ENCODE measurements at places on chromosomes 7 and 10.
A peak's percentile ranks its signal among the peaks of the same experiment; 100 is the strongest.

DNA sequence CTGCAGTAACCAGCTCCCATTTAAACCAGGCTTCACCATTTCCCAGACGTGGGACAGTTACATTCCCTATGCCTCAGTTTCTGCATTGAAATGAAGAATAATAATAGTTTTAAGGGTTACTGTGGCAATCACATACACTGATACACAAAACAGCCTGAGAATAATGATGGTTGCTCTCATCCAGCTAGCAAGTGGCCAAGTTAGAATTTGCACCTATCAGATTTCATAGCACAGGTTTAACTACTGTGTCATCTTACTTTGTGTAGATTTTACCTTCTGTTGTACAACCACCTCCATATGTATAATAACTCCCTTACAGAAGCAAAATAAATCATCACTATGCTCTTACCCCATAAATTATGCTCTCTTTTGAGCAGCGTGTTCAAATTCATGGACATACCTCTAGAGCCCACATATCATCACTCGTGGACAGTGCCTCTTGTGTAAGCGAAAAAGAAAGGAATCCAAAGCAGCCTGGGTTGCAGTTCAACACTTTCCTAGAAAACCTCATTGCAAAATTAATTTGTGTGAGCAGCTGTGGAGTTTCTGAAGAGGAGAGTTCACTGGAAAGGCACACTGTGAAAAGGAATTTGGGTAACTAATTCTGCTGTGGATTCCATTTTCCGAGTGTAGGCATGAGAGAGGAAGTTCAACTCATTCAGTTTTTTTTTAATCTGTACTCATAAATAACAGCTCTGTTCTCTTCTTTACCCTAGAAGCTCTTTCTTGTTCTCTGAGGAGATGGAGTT, 492.5 kb downstream of the ARL4A start:
- no peak for DNase-seq

DNA sequence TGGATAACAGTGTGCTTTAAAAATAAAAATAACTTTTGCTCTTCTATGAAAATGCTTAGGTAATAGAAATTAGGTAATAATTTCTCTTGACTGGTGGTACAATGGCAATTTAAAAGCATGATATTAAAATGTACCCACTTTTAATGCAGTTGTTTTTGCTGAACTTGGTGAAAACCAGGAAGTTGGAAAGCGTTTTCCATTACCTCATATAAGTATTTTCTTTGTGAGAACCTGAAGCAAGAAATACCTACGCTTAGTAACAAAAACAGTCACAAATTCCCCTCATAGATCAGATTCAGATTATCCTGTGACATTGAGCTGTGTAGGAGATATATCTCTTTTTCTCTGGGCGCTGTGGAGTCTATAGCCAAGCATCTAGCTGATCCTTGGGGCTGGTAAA, 689.0 kb upstream of the FZD8 start:
- no peak for DNase-seq

GRCh38 chr7:96562458-96562857, 147.2 kb downstream of the SEM1 start:
- no peak for DNase-seq

GRCh38 chr10:102918817-102919245, 737 bp downstream of the CNNM2 start:
- peak; percentile 63 for DNase-seq

- no peak for DNase-seq
These were observed 266.6 kb downstream of the DGKB start for GRCh38 chr7:14635955-14636354.

GRCh38 chr10:124992462-124993344, 50.8 kb downstream of the ZRANB1 start:
- DNase-seq, result peak; percentile 43

DNA sequence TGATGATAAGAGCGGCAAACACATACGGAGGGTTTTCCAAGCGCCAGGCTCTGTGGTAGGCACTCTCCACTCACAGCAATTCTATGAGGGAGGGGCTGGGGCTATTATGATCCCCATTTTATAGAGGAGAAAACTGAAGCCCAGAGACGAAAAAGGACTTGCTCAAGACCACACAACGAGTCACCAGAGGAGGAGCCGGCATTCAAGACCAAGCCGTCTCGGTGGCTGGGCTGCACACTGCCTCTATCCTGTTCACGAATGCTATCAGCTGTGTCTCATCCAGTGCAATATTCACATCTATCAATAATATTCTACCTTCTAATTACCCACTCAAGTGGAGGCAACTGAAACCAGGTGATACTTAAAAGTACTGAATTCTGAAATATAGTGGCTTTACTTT, 67.8 kb upstream of the NMT2 start:
- DNase-seq, result no peak

- DNase-seq, result no peak
These were observed 86.8 kb upstream of the ZMIZ1 start for GRCh38 chr10:78981970-78982281.

- DNase-seq, result no peak
These were observed 13.5 kb downstream of the CCM2 start for GRCh38 chr7:45013465-45013967.

GRCh38 chr10:63219749-63220148, 86.6 kb downstream of the NRBF2 start:
- DNase-seq, result no peak

DNA sequence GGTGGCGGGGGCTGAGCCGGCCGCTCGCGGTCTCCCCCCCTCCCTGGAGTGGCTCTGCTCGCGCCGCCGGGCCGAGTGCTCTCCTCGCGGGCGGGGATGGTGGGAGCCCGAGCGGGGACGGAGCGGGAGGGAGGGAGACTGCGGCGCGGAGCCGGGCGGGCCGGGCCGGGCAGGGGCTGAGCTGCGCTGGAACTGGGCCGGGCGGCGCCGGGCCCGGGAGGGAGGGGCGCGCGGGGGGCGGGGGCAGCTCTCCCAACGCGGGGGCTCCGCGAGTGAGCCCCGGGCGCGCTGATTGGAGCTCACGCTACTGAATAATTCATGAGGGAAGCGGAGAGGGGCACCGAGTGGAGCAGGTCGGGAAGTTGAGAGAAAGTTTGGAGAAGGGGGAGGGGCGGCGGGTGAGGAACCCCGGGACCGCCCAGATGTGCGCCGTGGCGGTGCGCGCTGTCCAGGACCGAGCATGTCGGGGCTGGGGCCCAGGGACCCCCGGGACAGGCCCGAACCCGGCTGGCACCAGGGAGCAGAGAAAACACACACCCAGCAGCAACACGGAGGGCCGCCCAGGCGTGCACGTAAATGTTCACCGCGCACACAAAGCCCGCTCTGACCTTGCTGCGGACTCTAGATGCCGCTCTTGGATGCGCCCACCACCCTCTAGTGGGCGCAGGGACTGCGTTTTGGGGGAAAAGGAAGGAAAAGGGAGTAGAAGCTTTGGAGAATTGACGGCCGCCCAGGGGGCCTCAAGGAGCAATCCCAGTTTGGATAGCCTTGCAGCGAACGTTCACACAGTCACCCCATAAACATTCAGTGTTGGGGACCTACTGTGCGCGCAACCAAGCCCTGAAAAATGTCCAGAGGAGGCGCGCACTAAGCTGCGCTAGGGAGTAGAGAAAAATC, at the start of gene EPHB4:
TSS of gene EPHB4 (minus strand) at position 194 of the 897 bp plus-strand sequence. CDS start 493 bp downstream, outside the sequence.
- no peak for DNase-seq

DNA sequence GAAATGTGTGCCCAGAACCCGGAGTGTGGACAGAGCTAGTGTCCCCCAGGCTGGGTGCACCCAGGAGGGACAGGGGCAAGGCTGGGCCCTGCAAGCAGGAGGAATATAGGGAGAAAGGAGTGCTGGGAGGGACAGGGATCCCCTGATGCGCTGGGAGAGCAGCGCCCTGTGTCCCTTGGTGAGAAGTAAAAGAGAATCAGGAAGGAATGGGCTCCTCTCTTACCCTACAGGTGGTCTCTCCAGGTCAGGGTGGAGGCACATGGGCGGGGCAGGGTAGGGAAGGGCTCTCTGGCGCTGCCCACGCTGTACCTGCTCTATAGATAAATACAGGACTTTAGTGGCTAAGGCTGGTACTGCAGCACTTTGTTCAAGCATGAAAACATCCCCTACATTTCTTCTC, 753.8 kb downstream of the GRID1 start:
- peak; percentile 37 for DNase-seq

- DNase-seq, result no peak
These were observed 1.2 kb upstream of the TMEM229A start for GRCh38 chr7:124033807-124034753.

DNA sequence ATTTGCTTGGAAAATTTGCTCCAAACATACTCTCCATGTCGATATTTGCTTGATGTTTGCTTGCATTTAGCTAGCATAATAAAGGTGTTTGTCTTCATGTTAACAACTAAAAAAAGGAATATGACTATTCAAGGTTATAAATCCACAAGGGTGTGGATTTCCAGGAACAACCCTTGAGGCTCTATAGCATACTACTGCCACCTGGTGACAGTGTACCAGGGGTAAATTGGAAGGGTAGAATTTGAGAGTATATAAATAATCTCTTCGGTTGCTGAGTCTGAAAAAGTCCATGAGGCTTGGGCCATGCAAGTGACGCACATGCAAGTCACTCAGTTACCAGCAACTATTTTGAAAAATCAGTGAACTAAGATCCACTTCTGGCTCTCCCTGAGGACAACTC, 68.4 kb downstream of the SLIT1 start:
- no peak for DNase-seq

DNA sequence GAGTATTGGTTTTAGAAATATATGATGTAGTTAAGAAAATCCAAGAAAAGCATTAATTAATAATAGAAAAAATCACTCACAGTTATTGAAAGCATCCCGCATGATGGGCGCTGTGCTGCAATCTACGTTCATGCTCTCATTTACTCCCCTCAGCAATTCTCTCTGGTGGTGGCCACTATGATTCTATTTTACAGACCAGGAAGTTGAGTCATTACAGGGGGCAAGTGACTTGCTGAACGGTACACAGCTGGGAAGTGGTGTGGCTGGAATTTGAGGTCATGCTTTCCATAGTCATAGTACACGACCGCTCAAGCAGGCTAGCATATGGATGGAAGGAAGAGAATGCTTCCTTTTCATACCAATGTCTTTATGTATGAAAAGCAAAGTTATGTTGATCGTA, 117.4 kb downstream of the TES start:
- no peak for DNase-seq

DNA sequence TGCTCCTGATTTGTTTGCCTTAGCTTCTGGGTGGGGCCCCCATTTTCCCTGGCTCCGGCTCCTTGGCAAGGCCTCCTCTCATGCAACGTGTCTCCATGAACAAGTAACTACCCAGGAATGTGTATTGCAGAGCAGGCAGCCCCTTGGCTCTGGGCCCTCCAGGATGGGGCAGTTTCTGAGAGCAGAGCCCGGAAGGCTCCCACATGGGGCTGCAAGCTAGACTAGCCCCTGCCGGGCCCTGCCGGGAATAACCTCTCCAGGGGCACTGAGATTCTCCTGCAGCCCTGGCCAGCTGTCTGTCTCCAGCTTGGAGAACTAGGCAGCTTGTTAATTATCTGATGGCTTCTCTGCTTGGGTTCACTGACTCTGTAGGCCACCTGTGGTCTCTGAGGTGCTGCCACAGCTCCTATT, 184.0 kb upstream of the INHBA start:
- DNase-seq, result no peak

DNA sequence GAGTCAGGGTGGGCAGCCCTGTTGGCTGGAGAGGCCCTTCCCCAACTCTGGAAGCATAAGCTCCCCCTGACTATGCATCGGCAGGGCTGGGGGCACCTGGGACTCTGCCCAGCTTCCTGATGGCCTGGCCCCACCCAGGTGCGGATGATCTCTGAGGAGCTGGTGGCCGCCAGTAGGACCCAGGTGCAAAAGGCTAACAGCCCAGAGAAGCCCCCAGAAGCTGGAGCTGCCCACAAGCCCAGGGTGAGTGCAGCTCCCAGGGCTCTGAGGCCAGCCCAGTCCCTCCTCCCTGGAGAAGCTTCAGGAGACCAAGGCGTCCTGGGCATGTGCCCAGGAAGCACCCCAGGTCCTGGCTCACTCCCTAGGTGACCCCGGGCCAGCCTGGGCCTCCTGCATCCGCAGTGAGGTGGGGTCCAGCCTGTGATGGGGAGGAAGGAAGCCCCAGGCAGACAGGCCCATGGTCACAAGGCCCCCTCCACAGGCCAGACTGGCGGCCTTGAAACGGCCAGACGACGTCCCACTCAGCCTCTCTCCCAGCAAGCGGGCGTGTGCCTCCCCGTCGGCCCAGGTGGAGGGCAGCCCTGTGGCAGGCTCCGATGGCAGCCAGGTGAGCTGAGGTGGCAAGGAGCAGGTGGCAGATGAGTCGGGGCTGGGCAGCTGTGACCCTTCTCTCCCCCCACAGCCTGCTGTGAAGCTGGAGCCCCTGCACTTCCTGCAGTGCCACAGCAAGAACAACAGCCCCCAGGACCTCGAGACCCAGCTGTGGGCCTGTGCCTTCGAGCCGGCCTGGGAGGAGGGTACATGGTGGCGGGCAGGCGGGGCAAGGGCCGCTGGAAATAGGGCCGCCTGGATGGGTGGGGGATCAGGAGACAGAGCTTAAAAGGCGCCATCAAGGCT, 3.0 kb downstream of the LRWD1 start:
- DNase-seq, result no peak

GRCh38 chr10:80288849-80289248, 609 bp downstream of the MAT1A start:
- DNase-seq, result no peak

- no peak for DNase-seq
These were observed 124.1 kb upstream of the AGK start for GRCh38 chr7:141427134-141427533.

DNA sequence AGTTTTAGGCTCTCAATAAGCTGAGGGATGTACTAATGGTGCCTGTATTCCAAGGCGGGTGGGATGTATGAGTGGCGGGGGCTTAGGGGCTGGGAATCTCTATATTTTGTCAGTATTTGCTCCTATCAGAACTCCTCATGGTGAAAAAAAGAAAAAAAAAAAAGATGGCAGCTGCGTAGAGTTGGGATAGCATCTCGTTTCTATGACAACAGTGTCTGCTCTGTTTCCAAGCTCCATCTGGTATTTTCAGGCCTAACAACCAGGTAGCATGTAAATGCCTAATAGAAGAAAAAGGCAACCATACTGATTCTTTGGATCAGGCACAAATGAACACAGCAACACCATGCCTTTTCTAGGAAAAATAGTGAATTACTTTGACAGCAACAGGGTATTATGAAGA, 11.7 kb upstream of the CCDC172 start:
- no peak for DNase-seq

DNA sequence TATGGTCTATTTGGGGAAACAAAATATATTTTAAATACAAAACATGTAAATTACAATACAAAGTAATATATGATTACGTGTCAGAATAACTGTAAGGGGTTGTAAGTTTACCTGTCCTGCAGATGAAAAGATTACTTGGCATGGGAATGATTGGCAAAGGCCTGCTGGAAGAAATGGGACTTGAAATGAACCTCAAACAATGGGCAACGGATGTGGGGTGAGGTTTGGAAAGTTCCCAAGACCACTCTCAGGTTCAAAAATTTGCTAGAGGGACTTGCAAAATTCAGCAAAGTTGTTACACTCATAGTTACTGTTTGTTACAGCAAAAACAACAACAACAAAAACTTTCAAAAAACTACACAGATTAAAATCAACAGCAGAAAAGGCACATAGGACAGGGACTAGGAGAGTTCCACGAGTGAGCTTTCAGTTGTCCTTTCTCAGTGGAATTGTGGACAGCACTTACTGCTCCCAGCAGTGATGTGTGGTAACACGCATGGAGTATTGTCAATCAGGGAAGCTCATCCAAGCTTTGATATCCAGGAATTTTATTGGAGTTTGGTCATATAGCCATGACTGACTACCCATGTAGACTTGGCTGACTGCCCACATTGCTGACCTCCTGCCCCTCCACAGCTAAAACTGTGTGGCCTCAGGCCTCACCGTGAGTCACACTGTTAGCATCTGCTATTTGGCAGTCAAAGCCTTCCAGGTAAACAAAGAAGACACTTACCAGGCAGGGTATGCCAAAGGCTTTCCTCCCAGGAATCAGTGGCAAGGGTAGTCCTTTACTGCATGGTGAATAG, 43.8 kb downstream of the EXOC6 start:
- no peak for DNase-seq

Measured in activated CD4-positive, alpha-beta T cell treated with anti-CD3 and anti-CD28 coated beads for 36 hours (primary cell).